Spleen (tissue), 13 donors: ENCODE measurements at places on chromosomes 2 and 18.

- H3K27ac ChIP-seq, result no peak overlapping the region
- H3K4me1 ChIP-seq, result peaks cover 36% of the 10 kb centered on the region
- DNase-seq, result peak; percentile 24
Measured at GRCh38 chr2:241002275-241003046, 4.0 kb downstream of the SNED1 start.

- peaks cover 82% of the 10 kb centered on the region for H3K4me1 ChIP-seq
- DNase-seq, result no peak
- H3K36me3 ChIP-seq, result peaks cover 7% of the 10 kb centered on the region
- no peak overlapping the region for H3K27ac ChIP-seq
- no peaks in the 10 kb centered on the region for H3K27me3 ChIP-seq
- H3K4me3 ChIP-seq, result no peak overlapping the region
Measured at GRCh38 chr18:58691256-58691655, 20.0 kb downstream of the MALT1 start.

DNA sequence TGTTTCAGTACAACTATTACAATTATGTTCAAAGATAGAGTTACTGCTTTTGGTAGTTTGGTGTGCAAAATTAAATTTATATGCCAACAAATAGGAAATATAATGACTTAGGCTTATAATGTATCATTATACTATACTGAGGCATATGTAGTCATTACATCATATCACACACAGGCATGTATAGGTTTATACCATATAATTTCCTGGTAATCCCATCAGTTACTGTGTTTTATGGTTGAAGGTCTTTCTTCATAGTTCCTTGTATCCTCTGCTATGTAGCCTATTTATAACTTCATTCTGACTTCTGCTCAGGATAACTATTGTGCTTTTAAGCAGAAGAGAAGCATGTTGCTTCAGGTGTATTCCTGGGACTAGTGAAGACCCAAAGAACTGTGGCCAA, 110.5 kb downstream of the ZNF407 start:
- no peak for DNase-seq
- no peaks in the 10 kb centered on the region for H3K27me3 ChIP-seq
- H3K4me1 ChIP-seq, result no peaks in the 10 kb centered on the region
- H3K4me3 ChIP-seq, result no peak overlapping the region
- no peak overlapping the region for H3K27ac ChIP-seq

- no peaks in the 10 kb centered on the region for H3K36me3 ChIP-seq
- no peaks in the 10 kb centered on the region for H3K4me1 ChIP-seq
- no peak for DNase-seq
- no peak overlapping the region for H3K27ac ChIP-seq
Measured at GRCh38 chr2:182672466-182673165, 43.4 kb upstream of the DNAJC10 start.

GRCh38 chr18:75071484-75071785, 137.5 kb downstream of the PTGR3 start:
- H3K36me3 ChIP-seq, result no peaks in the 10 kb centered on the region
- peak; percentile 91 for DNase-seq
- peak overlapping the region; percentile 79 for H3K27ac ChIP-seq
- no peak overlapping the region for H3K4me3 ChIP-seq
- H3K4me1 ChIP-seq, result peaks cover 32% of the 10 kb centered on the region
- no peaks in the 10 kb centered on the region for H3K27me3 ChIP-seq

DNA sequence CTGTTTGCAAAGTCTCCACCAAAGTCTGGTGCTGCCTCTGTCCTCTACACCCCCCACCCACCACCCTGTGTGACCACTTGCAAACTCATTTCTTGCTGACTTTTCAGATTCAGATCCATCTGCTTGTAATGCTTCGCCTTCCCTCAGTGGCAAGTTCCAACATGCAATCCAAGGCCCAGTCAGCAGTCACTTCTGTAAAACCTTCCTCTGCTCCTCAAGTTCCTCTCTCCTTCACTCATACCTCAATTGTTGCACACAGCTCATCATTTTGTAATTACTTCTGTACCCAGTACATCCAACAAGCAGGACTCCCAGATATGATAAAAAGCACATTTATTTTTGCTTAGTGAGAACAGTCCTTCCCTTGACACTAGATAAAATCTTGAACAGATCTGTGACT, 6.5 kb upstream of the LOXHD1 start:
- H3K4me1 ChIP-seq, result no peaks in the 10 kb centered on the region
- no peak overlapping the region for H3K4me3 ChIP-seq
- DNase-seq, result no peak
- H3K27ac ChIP-seq, result no peak overlapping the region

- H3K27me3 ChIP-seq, result no peaks in the 10 kb centered on the region
- DNase-seq, result no peak
- H3K36me3 ChIP-seq, result no peaks in the 10 kb centered on the region
- no peak overlapping the region for H3K27ac ChIP-seq
Measured at GRCh38 chr18:1438967-1439366, 534.3 kb downstream of the ADCYAP1 start.

DNA sequence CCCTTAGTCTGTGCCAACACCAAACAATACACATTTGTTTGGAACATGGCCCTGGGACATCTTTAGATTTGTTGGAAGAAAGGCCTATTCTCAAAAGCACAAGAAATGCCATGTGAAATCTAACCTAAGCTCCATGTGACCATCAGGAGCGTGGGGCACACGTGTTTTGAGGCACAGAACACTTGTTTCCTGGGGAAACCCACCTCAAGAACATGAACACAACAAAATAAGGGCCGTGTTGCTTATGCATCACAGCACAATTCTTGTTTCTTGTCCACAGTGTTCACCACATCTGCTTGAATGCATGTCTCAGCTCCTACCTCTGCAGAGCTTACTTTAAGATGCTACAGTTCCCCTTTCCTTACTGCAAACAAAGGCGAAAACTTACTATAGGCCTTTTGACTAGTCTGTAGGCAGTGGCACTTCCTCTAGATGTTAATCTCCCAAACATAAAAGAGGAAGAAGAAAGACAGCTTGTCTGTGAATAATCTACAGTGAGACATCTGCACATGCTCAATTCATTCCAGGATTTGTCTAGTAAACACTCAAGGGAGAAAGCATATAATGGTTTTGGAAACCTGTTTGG, 165.0 kb downstream of the ANKRD44 start:
- no peaks in the 10 kb centered on the region for H3K27me3 ChIP-seq
- H3K4me3 ChIP-seq, result no peak overlapping the region
- no peaks in the 10 kb centered on the region for H3K36me3 ChIP-seq
- peak; percentile 81 for DNase-seq
- H3K27ac ChIP-seq, result peak overlapping the region; percentile 65

- H3K27me3 ChIP-seq, result no peaks in the 10 kb centered on the region
- H3K36me3 ChIP-seq, result no peaks in the 10 kb centered on the region
- no peak overlapping the region for H3K27ac ChIP-seq
- no peaks in the 10 kb centered on the region for H3K4me1 ChIP-seq
- H3K4me3 ChIP-seq, result no peak overlapping the region
Measured at GRCh38 chr2:143870696-143871095, 649.2 kb downstream of the ZEB2 start.

- H3K27ac ChIP-seq, result no peak overlapping the region
- no peak for DNase-seq
- no peaks in the 10 kb centered on the region for H3K27me3 ChIP-seq
Measured at GRCh38 chr2:59168766-59169165, 927.6 kb upstream of the FANCL start.

GRCh38 chr2:228723599-228723998, 542.1 kb upstream of the SPHKAP start:
- no peaks in the 10 kb centered on the region for H3K27me3 ChIP-seq
- no peaks in the 10 kb centered on the region for H3K36me3 ChIP-seq
- no peak for DNase-seq
- no peaks in the 10 kb centered on the region for H3K4me1 ChIP-seq

DNA sequence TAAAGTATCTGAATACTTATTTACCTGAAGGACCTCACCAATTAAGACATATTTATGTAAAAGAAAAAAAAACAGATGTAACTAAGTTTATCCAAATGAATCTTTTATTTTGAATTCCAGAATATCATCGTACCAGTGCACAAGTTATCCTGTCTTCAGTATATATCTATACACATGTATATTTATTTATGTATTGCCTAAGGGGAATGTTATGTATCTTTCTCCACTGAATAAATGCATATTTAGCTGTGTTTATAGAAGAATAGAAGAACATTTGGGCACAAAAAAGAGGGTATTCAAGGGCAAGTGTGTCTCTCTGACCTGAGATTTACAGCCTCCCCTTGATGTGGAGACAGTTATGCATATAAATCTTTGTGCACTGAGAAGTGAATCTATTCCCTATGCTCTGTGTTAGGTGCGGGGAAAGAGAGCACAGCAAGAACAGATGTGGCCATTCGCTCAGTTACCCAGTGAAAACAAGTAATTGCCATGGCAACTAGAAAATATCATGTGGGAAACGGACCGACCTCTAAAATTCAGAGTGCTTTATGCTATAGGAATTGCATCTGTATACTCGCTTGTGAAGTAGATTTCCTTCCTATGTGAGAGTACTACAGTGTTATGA, 39.5 kb upstream of the ASXL3 start:
- no peak overlapping the region for H3K4me3 ChIP-seq
- no peaks in the 10 kb centered on the region for H3K27me3 ChIP-seq
- no peaks in the 10 kb centered on the region for H3K4me1 ChIP-seq
- H3K36me3 ChIP-seq, result no peaks in the 10 kb centered on the region

- no peaks in the 10 kb centered on the region for H3K4me1 ChIP-seq
- no peaks in the 10 kb centered on the region for H3K36me3 ChIP-seq
- no peak for DNase-seq
- H3K4me3 ChIP-seq, result no peak overlapping the region
- no peaks in the 10 kb centered on the region for H3K27me3 ChIP-seq
- H3K27ac ChIP-seq, result no peak overlapping the region
Measured at GRCh38 chr2:191878548-191879279, 31.8 kb upstream of the CAVIN2 start.

DNA sequence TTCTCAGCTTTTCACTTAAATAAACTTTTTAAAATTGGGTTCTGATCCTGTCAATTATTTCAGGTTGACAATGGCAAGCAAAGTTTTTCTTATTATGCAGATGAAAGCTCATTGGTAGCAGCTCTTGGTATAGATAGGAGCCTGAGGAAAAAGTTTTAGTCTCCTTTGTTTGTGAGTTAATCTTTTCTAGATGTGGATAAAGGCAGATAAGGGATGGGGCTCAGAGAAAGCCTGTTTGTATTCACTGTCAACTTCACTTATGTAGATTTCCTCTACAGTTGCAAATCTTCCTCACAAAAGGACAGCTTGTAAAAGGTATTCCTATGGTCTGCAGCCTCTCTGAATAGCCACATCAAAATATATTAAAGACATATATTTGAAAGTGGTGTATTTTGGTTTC, 224.5 kb upstream of the SPOPL start:
- H3K27me3 ChIP-seq, result no peaks in the 10 kb centered on the region
- H3K4me3 ChIP-seq, result no peak overlapping the region
- H3K36me3 ChIP-seq, result no peaks in the 10 kb centered on the region
- H3K4me1 ChIP-seq, result no peaks in the 10 kb centered on the region

- H3K4me1 ChIP-seq, result peaks cover 32% of the 10 kb centered on the region
- no peak overlapping the region for H3K4me3 ChIP-seq
- no peak for DNase-seq
- no peak overlapping the region for H3K27ac ChIP-seq
- no peaks in the 10 kb centered on the region for H3K27me3 ChIP-seq
- no peaks in the 10 kb centered on the region for H3K36me3 ChIP-seq
Measured at GRCh38 chr2:105765415-105766299, 20.9 kb downstream of the NCK2 start.

- no peaks in the 10 kb centered on the region for H3K4me1 ChIP-seq
- no peak overlapping the region for H3K27ac ChIP-seq
- no peak overlapping the region for H3K4me3 ChIP-seq
Measured at GRCh38 chr2:226333388-226333787, 466.2 kb downstream of the IRS1 start.

DNA sequence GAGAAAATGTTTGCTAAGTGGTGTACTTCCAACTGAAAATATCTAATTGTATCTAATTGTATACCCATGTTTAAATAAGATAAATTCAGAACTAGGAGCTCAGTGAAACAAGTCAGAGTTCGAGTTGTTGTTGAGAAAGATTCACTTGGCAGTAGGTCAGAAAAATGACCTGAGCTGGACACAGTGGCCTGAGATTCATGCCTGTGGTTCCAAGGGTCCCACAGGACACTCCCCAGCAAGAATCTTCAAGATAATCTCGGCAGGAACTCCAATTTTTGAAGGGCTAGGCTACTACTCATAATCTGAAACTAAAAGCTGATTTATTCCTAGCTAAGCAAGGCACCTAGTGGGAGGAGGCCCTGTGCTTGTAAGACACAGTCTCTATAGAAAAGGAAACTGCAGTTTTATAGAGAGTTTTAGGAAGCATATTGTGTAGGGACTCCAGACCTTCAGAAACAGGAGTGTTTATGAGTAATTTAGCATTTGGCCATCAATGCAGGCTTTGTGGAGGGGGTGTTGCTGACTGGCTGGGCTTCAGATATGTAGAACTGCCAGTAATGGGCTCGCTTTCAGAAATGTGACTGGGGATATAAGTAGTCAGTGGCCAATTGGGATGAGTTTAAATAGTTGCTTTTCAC, 43.2 kb downstream of the SP140 start:
- no peak overlapping the region for H3K4me3 ChIP-seq
- no peaks in the 10 kb centered on the region for H3K27me3 ChIP-seq
- no peak for DNase-seq
- peaks cover 19% of the 10 kb centered on the region for H3K36me3 ChIP-seq

DNA sequence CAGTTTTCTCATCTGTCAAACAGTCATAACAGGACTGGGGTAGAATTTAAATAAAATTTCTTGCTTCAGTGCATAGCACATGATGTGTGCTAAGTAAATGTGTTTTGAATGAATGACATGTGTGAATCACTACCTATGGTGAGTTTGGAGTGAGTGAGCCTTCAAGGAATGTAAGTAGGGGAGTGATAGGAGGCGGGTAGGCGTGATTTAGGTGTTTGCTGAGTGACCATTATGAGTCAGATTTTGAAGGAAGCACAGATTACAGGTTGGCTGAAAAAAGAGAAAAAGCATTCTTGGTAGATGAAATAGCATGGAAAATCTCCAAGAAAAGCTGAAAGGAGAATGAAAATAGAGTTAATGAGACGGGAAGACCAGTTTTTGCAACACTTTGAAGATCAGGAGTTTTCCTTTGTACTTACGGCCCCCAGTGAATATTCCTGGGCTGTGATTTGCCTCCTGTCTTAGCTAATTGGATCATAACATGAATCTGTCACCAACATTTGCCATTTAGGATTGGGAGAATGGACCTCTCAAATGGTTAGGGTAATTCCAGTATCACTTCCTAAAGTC, 136.9 kb upstream of the GATA6 start:
- no peaks in the 10 kb centered on the region for H3K36me3 ChIP-seq
- H3K4me1 ChIP-seq, result no peaks in the 10 kb centered on the region
- H3K27me3 ChIP-seq, result no peaks in the 10 kb centered on the region
- H3K27ac ChIP-seq, result no peak overlapping the region
- no peak for DNase-seq
- no peak overlapping the region for H3K4me3 ChIP-seq

DNA sequence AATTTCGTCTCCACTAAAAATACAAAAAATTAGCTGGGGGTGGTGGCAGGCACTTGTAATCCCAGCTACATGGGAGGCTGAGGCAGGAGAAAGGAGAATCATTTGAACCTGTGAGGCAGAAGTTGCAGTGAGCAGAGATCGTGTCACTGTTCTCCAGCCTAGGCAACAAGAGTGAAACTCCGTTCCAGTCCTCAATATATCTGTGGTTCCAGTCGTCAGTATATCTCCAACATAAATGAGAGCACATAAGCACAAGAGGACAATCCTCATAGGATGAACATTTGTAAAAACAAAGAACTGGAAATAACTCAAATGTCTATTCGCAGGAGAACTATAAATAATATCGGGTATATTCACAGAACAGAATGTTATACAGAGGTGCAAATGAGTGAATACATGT, 13.1 kb upstream of the PLEK start:
- H3K36me3 ChIP-seq, result no peaks in the 10 kb centered on the region
- H3K27ac ChIP-seq, result no peak overlapping the region
- H3K4me1 ChIP-seq, result no peaks in the 10 kb centered on the region
- H3K4me3 ChIP-seq, result no peak overlapping the region

- no peaks in the 10 kb centered on the region for H3K36me3 ChIP-seq
- no peaks in the 10 kb centered on the region for H3K27me3 ChIP-seq
- DNase-seq, result no peak
- no peaks in the 10 kb centered on the region for H3K4me1 ChIP-seq
- no peak overlapping the region for H3K27ac ChIP-seq
Measured at GRCh38 chr18:10690366-10690765, 164.5 kb downstream of the NAPG start.
